Colonic mucosa (tissue), 4 donors: ENCODE measurements at places on chromosomes 6 and 20. TPM values are rescaled to one million over a fixed set of nuclear protein-coding genes. Genes with fewer than 3 reads are reported as not detected.
A peak's percentile ranks its signal among the peaks of the same experiment; 100 is the strongest.

GRCh38 chr20:10550204-10551118, 115.4 kb downstream of the SLX4IP start:
- no peaks in the 10 kb centered on the region for H3K27me3 ChIP-seq
- no peak for DNase-seq
- no peaks in the 10 kb centered on the region for H3K4me1 ChIP-seq
- H3K4me3 ChIP-seq, result no peak overlapping the region
- no peaks in the 10 kb centered on the region for H3K36me3 ChIP-seq

DNA sequence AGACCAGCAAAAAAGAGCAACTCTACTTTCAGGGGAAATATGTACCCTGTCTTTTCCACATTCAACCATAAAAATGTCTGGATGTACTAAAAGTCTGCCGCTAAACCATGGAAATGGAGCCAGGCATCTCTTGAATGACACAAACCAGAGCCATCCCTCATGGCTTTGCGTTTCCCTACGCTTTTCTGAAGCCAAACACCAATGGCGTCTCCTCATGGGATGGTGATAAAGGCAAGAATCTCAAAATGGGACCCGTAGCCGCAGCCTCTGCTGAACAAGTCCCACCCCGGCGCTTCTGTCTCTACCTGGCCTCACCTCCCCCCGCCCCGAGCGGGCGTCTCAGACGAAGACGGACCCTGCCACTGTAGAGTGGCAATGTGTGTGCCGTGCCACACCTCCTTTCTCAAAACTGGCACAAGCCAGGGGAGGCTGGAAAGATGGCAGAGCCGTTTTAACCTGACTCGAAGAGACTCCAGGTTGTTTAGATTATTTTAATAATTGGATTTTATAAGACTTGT, 80.3 kb upstream of the AFDN start:
- no peaks in the 10 kb centered on the region for H3K4me1 ChIP-seq
- H3K27me3 ChIP-seq, result no peaks in the 10 kb centered on the region
- H3K4me3 ChIP-seq, result no peak overlapping the region
- no peak for DNase-seq

DNA sequence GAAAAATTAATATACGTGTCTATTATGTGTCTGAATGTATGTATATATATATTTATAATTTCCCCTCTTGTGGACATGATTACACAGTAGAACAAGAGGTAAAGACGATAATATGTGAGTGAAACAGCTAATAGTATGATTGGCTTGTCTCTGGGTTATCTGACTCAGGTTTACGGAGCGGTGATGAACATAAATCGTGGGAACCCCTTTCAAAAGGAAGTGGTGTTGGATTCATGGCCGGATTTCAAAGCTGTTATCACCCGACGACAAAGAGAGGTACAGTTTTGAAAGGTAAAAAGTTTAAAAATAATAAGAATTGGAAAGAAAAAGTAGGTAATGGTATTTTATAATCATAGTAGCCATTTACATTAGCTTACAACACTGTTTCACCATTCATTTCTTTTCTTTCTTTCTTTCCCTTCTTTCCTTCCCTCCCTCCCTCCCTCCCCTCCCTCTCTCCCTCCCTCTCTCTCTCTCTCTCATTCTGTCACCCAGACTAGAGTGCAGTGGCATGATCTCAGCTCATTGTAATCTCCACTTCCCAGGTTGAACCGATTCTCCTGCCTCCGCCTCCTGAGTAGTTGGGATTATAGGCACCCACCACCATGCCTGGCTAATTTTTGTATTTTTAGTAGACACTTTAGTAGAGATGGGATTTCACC, 15.9 kb downstream of the GLYATL3 start:
- H3K27me3 ChIP-seq, result no peaks in the 10 kb centered on the region
- no peak overlapping the region for H3K27ac ChIP-seq
- no peaks in the 10 kb centered on the region for H3K36me3 ChIP-seq
- no peak for DNase-seq
- no peak overlapping the region for H3K4me3 ChIP-seq
- H3K4me1 ChIP-seq, result no peaks in the 10 kb centered on the region

DNA sequence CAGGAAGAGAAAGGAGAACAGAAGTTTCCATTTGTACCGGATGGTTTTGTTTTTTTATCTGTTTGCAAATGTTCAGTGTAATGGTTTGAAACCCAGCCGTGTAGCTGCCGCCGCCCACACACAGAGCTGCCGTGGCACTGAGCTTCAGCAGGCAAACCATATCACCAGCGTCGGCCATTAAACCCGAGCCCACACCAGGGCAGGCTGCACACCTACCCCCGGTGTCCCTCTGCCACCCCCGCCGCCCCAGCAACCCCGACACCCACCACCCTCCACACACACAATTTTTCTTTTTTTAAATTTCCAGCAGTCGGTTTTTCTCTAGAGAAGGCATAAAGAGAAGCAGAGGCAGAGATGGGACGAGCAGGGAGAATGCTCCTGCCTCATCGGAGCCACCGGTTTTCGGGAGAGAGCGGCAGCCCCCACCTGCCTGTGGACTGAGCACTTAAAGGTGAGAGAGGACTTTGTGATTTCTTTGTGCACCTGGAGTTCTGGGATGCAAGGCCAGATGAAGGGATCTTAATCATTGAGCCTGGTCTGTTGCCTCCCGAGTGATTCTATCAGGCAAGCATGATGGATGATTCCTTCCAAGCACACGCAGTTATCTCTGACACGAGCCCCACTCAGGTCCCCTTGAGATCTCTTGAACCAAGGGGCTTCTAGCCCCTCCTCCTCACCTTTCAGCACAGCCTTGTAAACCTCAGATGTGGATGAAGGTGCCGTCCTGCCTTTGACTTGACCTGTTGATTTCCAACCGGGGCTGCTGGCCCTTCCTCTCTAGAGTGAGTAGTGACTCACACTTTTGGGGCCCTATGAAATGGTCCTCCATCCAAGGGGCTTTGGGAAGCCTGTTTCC, 17.5 kb upstream of the ZNF831 start:
- peak overlapping the region; percentile 3 for H3K4me3 ChIP-seq
- no peaks in the 10 kb centered on the region for H3K36me3 ChIP-seq
- H3K4me1 ChIP-seq, result no peaks in the 10 kb centered on the region
- no peak for DNase-seq
- H3K27ac ChIP-seq, result peak overlapping the region; percentile 3

GRCh38 chr6:113854531-113855499, 2.3 kb upstream of the MARCKS start:
- DNase-seq, result peak; percentile 89
- no peaks in the 10 kb centered on the region for H3K27me3 ChIP-seq
- H3K4me3 ChIP-seq, result peak overlapping the region; percentile 84
- H3K27ac ChIP-seq, result peak overlapping the region; percentile 99

- no peak for DNase-seq
- H3K27me3 ChIP-seq, result no peaks in the 10 kb centered on the region
- H3K4me1 ChIP-seq, result peaks cover 19% of the 10 kb centered on the region
- H3K27ac ChIP-seq, result peak overlapping the region; percentile 83
- no peak overlapping the region for H3K4me3 ChIP-seq
- H3K36me3 ChIP-seq, result no peaks in the 10 kb centered on the region
Measured at GRCh38 chr6:128500749-128501600, 19.4 kb downstream of the PTPRK start.

GRCh38 chr20:11582060-11582459, 335.6 kb upstream of the BTBD3 start:
- H3K27me3 ChIP-seq, result no peaks in the 10 kb centered on the region
- H3K4me3 ChIP-seq, result no peak overlapping the region
- H3K27ac ChIP-seq, result no peak overlapping the region
- no peaks in the 10 kb centered on the region for H3K4me1 ChIP-seq
- DNase-seq, result no peak
- H3K36me3 ChIP-seq, result no peaks in the 10 kb centered on the region

GRCh38 chr6:129936329-129937165, 75.4 kb upstream of the TMEM244 start:
- H3K36me3 ChIP-seq, result no peaks in the 10 kb centered on the region
- DNase-seq, result peak; percentile 67
- no peaks in the 10 kb centered on the region for H3K27me3 ChIP-seq
- H3K4me3 ChIP-seq, result no peak overlapping the region
- H3K27ac ChIP-seq, result no peak overlapping the region

ASIP gene
- not detected for total RNA-seq

TULP4 gene
- 68.0 TPM for total RNA-seq

NOX3 gene
- not detected for total RNA-seq

ZDHHC14 gene
- total RNA-seq, result 11.4 TPM

RNF8 gene
- 12.2 TPM for total RNA-seq
